Omental fat pad (tissue), 4 donors: ENCODE measurements at places on chromosomes 2 and 18. TPM values are rescaled to one million over a fixed set of nuclear protein-coding genes. Genes with fewer than 3 reads are reported as not detected.

MTHFD2 gene
- total RNA-seq, result 34.8 TPM

ZNF532 gene
- 47.5 TPM for total RNA-seq

FHOD3 gene
- total RNA-seq, result 1.9 TPM

SOX11 gene
- total RNA-seq, result not detected

DNAH7 gene
- total RNA-seq, result 3.6 TPM

FAM237A gene
- not detected for total RNA-seq

GKN2 gene
- total RNA-seq, result not detected

TBR1 gene
- total RNA-seq, result 1.2 TPM

STAT4 gene
- 29.4 TPM for total RNA-seq

PRSS56 gene
- total RNA-seq, result not detected

LAMA1 gene
- total RNA-seq, result 7.4 TPM

FOSL2 gene
- total RNA-seq, result 350 TPM

STPG4 gene
- total RNA-seq, result not detected

GRCh38 chr2:158686210-158686691 is 108.9 kb upstream of the DAPL1 start:
- DNase-seq, result no peak

- DNase-seq, result no peak
Observed at GRCh38 chr18:2981212-2981728, 31.7 kb downstream of the LPIN2 start.

- DNase-seq, result no peak
Observed at GRCh38 chr2:27162151-27163121, 13.6 kb downstream of the TCF23 start.

GRCh38 chr2:42223855-42224268 is 54.7 kb downstream of the EML4 start:
- DNase-seq, result no peak

- DNase-seq, result no peak
Observed at GRCh38 chr18:79553696-79554095, 125.9 kb upstream of the CTDP1 start.

- no peak for DNase-seq
Observed at GRCh38 chr18:66124394-66124793, 373.6 kb downstream of the CDH7 start.

- no peak for DNase-seq
Observed at GRCh38 chr2:30759481-30759880, 47.8 kb downstream of the CAPN13 start.

DNA sequence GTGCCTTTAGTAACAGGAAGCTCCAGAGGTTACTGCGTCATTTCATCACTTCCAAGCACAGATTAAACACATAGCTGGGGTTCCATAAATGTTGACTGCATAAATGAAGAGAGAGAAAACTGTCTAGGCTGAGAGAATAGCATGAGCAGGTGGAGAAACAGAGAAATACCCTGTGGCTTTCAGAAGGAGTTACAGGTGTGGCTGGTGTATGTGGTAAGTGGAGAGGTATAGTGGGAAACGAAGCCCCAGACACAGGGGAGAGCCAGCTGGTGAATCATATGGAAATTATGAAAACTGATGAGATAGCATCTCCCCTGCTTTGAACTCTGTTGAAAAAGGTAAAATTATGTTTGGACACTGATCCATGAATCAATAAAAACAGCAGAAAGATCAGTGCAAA is 807.4 kb upstream of the POU3F3 start:
- no peak for DNase-seq

- DNase-seq, result no peak
Observed at GRCh38 chr2:224584111-224584784, 915 bp downstream of the CUL3 start.

DNA sequence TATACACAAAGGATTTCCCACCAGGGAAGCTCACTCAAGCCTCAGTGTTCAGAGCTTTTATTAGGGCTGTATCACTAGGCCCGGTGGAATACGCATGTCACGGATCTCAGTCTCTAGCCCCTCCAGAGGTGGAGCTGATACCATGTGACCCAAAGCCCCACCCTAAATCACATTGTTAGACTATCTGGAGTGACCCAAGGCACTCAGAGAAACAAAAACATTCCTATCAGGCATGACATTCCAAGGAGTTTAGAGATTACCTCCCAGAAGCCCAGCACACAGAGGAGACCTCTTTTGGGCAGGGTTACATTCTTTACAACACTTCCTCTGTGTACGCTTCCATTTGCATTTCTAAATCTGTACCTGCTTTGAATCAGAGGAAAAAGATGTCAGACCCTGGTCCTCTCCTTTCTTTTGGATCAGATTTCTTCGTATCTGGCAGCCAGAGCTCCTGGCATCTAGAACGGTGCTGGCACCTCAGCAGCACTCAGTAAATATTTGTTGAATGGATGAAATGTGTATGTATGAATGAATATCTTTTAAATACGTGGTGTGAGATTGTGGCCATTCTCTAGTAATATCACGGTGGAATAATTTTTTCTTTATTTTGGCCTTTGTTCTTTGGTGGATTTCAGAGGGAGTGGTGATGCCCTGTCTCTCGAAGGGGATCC is 37.7 kb upstream of the SMAD2 start:
- DNase-seq, result no peak

DNA sequence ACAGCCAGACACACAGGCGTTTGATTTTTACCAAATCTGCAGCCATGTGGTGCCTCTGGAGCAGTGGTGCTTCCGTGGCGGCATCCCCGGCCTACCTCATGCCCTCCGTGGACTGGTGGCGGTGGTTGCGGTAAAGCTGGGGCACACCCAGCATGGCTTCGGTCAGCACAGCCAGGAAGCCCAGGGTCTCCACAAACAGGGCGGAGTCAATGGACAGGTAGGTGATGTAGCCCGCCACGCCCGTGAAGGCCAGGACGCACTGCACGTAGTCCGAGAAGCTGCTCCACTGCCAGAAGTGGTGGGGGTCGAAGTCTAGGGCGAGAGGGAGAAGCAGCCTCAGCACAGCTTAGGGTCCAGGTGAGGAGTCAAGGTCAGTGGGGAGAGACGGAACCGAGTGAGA is 32.4 kb downstream of the SLC66A2 start:
- DNase-seq, result peak; percentile 3

DNA sequence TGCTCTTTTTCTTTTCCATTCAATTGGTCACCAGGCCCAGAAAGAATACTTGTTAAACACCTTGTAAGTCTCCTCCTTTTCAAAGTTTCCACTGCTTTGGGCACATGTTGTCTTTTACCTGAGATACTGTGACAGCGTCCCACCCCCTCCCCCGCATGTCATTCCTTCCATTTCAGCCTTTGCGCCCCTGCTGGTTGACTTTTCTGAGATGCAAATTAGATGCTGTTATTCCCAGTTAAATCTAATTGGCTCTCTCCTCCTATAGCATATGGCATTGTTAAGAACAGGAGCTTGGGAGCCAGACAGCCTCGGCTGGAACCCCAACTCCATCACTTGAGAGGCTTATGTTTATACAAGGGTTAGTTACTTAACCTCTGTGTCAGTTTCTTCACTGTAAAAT is 80.3 kb upstream of the GAREM1 start:
- no peak for DNase-seq

GRCh38 chr2:234587341-234588053 is 90.6 kb upstream of the ARL4C start:
- DNase-seq, result no peak

DNA sequence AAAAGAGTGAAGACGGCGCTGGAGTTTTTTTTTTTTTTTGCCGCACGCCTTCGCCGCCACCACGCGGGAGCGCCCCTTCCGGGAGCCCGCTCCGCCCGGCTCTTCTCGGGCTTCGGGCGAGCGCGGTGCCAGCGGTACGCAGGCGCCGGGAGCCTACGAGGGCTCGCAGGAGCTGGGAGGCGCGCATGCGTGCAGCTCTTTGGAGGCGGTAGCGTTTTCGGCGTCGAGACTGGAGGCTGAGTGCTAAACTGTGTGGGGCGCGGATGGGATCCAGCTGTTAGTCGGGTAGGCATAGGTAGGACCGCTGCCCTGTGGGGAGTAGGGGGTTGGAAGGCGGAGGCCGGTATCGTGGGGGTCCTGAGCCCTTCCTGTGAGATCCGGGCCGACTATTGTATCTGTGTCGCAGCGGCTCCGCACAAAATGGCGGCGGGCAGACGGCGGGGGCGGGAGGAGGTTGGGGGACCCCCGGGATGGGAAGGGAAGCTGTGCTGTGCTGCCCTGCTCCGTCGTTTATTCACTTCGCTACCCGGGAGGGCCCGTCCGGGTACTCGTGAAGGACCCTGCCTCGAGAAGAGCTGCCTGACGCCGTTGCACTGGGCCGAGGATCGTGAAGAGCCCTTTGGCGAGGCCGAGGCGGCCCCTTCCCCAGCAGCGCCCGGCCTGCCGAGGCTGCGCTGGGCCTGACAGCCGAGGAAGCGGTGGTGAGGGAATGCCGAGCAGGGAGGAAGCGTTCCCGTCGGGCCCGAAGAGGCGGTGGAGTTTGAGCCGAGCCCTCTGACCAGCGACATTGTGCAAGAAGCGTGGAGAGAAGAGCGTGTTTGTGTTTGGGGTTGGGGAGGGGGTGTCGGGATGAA is at the start of gene ZNF638:
Gene ZNF638, plus strand, starts transcription at position 202 of the 854 bp plus-strand sequence. CDS start 17,173 bp downstream, outside the sequence.
- peak; percentile 68 for DNase-seq

GRCh38 chr2:144854596-144854995 is 334.7 kb upstream of the ZEB2 start:
- DNase-seq, result no peak
